ENCODE measurements at places on chromosomes 3 and 15. TPM values are rescaled to one million over a fixed set of nuclear protein-coding genes. Genes with fewer than 3 reads are reported as not detected.

DNA sequence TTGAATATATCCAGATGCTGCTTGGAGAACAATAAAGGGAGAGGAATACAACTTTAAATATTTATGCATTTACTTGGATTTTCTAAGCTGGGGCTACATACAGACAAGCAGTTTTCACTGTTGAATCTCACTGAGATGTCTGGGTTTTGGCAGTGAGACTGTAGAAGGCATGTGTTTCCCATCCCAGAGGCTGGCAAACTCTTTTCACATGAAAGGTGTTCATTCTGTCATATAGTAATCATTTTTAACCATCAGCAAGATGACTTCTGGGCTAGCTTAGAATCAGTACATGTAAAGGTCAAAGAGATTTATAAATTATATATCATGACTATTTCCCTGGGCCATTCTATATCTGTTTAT lies 218.7 kb upstream of the SGO1 start:
- DNase-seq: no peak

- DNase-seq: no peak
These were observed 113.3 kb upstream of the PTX3 start for GRCh38 chr3:157323360-157323759.

DNA sequence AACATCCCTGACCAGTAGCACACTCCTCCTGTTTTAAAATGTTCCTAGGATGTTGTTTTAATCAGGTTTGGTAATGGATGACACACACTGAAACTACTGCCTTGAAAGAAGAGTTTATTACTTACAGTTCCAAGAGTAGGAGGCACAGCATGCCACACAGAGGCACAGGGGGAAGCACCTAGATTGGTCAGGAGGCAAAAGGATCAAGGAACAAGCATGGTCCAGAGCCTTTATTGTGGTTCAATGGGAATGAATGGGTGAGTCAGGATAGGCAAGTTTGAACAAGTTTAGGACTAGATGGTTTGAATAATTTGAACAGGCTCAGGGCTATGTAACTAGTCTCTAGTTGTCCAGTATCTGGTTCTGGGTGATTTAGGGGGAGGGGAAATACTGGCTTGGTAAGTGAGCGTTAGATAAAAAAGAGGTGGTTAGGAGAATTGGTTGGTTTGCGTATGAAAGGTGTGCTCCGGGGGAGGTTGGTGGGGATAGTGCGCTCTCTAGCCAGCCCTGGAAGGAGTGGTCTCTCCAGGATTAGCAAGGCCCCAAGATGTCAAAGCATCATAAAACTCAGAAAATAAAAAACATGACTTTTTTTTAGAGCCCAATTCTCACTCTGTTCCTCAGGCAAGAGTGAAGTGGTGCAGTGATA lies 35.1 kb downstream of the TMOD3 start:
- DNase-seq: no peak

GRCh38 chr3:58296269-58296668 lies 9.8 kb upstream of the RPP14 start:
- no peak for DNase-seq

DNA sequence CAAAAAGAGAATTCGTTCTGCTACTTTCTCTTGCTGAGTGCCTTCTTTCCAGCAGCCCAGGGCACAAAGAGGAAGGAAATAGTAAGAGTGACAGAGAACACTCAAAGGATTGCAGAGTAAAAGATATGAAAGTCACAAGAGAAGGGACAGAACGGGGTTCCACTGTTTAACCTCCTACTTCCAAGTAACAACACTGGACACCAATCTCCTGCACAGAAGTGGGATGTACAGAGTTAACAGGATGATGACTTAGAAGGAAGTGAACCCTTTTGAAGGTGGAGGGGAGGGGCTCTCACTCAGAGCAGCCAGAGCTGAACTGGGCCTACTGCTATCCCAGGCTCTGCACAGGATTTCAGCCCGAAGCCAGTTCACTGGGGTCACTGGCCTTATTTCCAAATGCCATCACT lies 130.1 kb upstream of the PRICKLE2 start:
- no peak for DNase-seq

DNA sequence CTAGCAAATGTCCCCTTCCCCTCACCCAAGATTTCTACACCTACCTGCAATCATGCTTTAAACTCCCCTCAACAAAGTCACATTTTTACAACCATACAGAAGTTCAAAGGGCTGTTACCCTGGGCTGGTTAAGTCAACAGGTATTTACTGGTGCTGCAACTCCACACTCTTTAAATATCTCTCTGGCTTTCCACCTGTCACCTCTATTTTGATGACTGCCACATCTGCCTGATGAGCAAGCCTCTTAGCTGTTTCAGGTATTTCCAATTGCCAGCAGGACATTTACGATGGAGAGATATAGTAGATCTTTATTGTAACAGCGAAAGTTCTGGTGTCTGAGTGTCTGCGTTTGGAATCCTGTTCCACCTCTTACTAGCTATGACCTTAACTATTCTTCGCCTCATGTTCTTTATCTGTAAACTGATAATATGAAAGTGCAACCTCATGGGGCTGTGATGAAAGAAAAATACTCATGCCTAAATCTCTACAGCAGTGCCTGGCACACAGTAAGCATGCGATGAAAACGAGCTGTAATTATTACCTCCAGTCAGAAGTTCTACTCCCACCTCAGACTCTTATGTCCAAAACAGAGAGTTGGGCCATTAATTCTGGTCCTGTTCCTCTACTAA lies 44.2 kb upstream of the TPM1 start:
- DNase-seq: no peak

Gene NMNAT3
- 8.2 TPM for total RNA-seq

Gene GHSR
- not detected for total RNA-seq

Gene RAB6B
- total RNA-seq: 50.9 TPM

Data from cerebellum (tissue), 4 donors.